WTC11 (cell line): ENCODE measurements at places on chromosomes 5 and 9.

DNA sequence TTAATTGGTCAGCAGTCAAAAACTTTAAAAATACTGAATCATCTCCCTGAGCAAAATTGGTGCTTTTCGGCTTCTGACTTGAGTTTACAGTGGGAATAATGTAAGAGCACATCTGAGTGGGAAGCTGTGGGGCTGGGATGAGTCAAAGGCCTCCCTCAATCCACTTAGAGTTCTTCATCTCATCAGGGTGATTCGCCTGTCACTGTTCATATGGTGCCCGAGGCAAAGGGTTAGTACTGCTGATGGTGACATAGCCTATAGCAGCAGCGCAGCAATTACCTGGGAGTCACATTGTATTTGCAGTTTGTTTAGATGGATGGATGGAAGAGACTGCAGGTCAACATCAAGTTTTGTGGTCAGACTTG lies 113.8 kb upstream of the ZNF608 start:
- no peak for DNase-seq

- no peak for DNase-seq
Observed at GRCh38 chr9:134405527-134405926, 79.3 kb downstream of the RXRA start.

- DNase-seq, result no peak
Observed at GRCh38 chr5:180358179-180358578, 5.0 kb upstream of the GFPT2 start.

DNA sequence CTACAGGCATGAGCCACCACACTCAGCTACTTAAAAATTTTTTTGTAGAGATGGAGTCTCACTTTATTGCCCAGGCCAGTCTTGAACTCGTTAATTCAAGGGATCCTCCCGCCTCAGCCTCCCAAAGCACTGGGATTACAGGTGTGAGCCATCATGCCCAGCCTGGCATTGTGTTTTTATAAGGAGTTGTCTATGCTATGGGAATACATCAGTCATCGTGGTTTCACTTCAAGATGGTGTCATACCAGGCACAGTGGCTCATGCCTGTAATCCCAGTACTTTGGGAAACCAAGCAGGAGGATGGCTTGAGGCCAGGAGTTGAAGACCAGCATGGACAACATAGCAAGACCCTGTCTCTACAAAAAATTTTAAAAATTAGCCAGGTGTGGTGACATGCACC lies 49.7 kb downstream of the CYSTM1 start:
- no peak for DNase-seq

DNA sequence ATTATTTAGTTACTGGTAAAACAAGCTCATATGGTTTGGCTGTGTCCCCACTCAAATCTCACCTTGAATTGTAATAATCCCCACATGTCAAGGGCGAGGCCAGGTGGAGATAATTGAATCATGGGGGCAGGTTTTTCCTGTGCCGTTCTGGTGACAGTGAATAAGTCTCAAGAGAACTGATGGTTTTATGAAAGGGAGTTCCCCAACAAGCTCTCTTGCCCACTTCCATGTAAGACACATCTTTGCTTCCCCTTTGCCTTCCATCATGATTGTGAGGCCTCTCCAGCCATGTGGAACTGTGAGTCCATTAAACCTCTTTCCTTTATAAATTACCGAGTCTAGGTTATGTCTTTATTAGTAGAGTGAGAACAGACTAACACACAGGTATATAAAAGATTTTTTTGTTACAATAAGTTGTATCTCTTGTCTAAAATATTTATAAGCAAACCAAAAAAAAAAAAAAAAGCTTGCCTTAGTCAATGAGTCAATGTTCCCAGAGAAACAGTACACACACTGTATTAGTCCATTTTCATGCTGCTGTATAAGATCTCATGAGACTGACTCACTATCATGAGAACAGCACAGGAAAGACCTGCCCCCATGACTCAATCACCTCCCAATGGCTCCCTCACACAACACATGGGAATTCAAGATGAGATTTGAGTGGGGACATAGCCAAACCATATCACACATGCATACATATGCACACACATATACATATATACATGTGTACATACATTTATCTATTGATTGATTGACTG lies 138.3 kb downstream of the BASP1 start:
- DNase-seq, result no peak

DNA sequence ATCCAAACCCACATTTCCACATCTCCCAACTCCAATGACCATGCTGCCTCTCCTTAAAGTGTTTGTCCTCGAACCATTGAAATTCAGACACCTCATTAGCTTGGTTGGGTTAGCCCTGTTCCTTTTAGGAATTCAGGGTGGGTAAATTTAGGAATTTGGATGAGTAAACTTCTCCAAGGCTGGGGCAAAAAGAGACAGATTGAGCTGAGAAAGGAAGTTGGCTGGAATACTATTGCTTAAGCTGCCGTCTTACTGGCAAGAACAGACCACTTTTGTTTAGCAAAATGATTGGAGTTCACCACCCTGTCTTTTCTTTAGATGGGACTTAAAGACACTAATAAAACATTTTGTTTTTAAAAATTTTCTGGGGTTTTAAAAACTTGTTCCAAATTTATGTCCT lies 143.6 kb upstream of the GDNF start:
- no peak for DNase-seq

DNA sequence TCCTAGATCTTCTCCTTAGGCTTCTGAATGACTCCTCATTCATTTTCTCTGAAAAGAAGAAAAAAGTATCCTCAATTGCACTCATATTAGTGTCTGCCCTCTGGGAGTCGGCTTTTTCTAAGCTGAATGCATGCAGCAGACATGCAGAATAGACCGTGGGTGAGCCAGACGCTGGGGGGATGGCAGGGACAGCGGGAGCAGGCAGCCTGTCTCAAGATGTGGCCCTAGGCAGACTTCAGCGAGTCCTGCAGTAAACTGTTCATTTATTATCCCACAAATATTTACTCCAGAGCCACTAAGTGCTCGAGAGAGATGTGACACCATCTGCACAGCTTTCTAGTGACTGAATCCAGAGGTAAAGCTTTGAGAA lies 164.9 kb upstream of the RAI14 start:
- DNase-seq, result no peak

GRCh38 chr9:136464241-136464640 lies 18.6 kb downstream of the SEC16A start:
- DNase-seq, result no peak

- no peak for DNase-seq
Observed at GRCh38 chr9:7676609-7677156, 122.9 kb downstream of the DMAC1 start.

GRCh38 chr9:113876993-113877368 lies 872 bp downstream of the ZNF618 start:
- no peak for DNase-seq

DNA sequence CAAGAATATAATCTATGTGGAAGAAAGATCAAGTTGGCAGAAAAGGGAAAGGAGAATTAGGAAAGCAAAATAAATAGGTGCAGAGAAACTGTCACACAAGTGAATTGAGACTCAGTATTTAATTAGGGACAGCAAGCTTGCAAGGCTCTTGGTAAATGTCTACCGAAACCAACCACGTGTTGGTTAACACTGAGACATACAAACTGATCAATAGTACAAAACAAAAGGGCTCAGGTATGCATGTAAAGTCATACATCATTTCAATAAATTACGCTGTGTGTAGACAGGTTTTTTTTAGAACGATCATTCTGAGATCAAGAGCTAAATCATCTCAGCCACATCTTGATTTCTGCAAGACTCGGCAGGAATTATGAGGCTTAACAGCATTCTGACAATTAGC lies 225.4 kb downstream of the EBF1 start:
- DNase-seq, result no peak

- no peak for DNase-seq
Observed at GRCh38 chr5:60826653-60827052, 17.4 kb downstream of the ELOVL7 start.

GRCh38 chr5:77168879-77169244 lies 41.6 kb upstream of the PDE8B start:
- no peak for DNase-seq

DNA sequence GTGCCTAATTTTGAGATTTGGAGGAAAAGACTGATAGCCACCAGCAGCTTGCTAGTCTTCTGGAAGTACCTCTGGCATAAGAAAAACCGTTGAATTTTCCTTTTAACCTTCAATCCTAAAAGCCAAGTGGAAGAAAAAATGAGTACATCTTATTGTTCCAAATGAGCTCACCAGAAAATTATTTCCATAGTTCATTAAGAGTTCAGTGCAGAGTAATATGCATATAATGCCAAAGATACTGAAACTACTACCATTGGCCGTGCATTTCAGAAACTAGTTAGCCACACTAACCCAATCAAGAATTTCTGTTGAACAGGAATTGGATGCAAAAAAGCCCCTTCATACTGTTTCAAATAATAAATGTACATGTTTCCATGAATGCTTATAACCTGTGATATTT lies 607.9 kb downstream of the KCTD16 start:
- no peak for DNase-seq

GRCh38 chr9:37251452-37251851 lies 131.1 kb downstream of the ZCCHC7 start:
- DNase-seq, result peak; percentile 68

DNA sequence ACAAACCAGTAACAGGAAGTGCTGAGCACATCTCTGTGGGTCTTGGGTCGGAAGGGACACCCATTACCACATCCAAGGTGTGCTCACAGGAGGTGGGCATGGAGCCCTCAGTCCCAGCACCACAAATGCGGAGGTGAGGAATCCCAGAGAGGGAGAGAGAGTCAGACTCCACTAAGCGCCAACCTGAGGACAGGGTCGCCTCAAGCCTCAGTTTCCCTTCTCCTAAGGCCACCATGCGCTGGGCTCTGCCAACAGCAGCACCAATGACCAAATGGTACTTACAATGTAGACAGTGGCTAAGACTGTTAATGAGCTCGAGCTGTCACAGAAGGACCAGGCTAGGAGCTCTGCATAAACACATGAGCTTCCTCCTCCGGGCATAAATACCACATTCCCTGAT lies 43.1 kb downstream of the BICD2 start:
- DNase-seq, result no peak

GRCh38 chr9:7828334-7828733 lies 28.8 kb upstream of the DMAC1 start:
- no peak for DNase-seq

GRCh38 chr5:112594095-112594850 lies 143.4 kb upstream of the APC start:
- no peak for DNase-seq

- DNase-seq, result no peak
Observed at GRCh38 chr5:44774279-44774880, 34.4 kb upstream of the MRPS30 start.

DNA sequence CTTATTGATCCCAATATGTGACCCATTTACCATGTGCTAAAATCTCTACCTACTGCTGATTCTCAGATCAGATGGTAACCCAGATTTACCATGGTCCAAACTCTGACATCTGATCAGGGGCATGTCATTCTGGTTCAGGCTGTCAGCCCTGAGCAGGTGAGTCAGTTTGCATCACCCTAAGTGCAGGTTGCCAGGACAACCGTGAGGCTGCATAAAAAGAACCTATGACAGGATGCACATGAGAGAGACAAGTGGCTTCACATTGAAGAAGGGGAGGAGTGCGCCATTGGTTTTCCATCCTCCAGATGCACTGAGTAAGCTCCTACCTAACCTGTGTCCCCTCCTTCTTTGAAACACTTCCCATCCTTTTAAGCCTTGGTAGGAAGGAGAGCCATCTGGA lies 801 bp upstream of the PRSS3 start:
- no peak for DNase-seq

GRCh38 chr5:156991714-156992113 lies 28.7 kb upstream of the TIMD4 start:
- DNase-seq, result no peak

GRCh38 chr5:137665678-137666460 lies 70.0 kb downstream of the KLHL3 start:
- no peak for DNase-seq

DNA sequence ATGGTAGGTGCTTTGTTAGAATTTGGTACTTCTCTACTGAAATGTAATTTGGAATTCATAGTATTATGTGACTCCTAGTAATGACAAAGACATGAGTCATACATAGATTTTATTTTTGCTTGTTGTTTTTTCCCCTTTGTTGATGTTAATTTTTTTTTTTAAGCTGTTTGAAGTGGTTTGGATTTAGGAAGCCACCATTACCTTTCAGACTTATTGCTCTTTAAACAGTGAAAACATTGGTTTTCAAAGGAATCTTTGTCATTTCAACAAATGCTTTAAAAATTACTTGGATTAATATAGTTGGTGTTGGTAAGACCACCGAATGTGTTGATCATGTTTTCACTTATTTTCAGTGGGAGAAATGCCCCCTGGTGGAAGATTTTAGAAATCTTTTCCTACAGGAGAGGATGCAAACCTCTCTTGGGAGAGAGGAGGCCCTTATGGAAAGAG lies 170.1 kb upstream of the PITX1 start:
- DNase-seq, result no peak

- DNase-seq, result no peak
Observed at GRCh38 chr5:3858524-3858923, 262.9 kb downstream of the IRX1 start.

GRCh38 chr9:5549658-5550650 lies 39.6 kb downstream of the PDCD1LG2 start:
- DNase-seq, result no peak

DNA sequence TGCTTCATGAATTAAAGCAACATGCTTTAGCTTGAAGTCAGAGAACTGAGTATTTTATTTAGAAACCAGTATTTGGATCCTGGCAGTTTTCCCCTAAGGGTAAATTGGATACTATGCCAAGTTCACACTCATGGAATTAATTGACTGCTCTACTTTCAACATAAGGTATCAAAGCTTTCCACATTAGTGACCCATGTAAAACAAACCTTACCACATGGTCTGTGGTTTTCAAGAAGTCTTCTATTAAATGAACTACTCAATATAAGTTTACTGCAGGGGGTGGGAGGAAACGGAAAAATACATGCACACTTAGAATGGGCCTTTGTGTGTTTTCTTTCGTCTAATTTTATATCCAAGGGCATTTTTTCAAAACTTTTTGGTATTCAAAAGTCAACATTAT lies 232.0 kb upstream of the FBXL7 start:
- DNase-seq, result no peak

GRCh38 chr5:98794414-98795080 lies 21.1 kb downstream of the RGMB start:
- DNase-seq, result no peak

DNA sequence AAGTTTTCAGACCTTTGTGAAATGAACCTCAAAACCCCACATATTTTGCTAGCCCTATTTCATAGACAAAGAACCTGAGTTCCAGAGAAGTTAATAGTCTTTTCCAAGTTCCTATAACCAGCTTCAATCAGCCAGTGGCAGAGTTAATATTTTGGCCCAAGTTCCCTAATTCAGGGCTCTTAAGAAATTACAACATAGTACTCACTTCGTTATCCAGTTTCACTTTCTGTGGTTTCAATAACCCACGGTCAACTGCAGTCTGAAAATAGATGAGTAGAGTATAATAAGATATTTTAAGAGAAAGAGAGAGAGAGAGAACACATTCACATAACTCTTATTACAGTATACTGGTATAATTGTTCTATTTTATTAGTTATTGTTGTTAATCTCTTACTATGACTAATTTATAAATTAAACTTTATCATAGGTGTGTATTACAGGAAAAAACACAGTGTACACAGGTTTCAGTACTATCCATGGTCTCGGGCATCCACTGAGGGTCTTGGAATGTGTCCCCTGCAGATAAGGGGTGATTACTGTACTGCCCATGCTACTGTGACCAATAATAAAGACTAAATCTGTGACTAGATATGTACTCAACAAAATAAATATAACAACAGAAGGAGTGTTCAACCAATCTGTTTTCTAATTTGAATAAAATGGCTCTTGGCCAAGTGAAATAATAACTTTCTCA lies 9.3 kb upstream of the MYOT start:
- DNase-seq, result no peak

- DNase-seq, result peak; percentile 94
Observed at GRCh38 chr9:126704892-126705766, 91.4 kb downstream of the LMX1B start.

- no peak for DNase-seq
Observed at GRCh38 chr5:71939452-71940230, 167.6 kb upstream of the MAP1B start.
